Hepatocyte (in vitro differentiated cells): ENCODE measurements at places on chromosomes 16 and 17. TPM values are rescaled to one million over a fixed set of nuclear protein-coding genes. Genes with fewer than 3 reads are reported as not detected.

DNA sequence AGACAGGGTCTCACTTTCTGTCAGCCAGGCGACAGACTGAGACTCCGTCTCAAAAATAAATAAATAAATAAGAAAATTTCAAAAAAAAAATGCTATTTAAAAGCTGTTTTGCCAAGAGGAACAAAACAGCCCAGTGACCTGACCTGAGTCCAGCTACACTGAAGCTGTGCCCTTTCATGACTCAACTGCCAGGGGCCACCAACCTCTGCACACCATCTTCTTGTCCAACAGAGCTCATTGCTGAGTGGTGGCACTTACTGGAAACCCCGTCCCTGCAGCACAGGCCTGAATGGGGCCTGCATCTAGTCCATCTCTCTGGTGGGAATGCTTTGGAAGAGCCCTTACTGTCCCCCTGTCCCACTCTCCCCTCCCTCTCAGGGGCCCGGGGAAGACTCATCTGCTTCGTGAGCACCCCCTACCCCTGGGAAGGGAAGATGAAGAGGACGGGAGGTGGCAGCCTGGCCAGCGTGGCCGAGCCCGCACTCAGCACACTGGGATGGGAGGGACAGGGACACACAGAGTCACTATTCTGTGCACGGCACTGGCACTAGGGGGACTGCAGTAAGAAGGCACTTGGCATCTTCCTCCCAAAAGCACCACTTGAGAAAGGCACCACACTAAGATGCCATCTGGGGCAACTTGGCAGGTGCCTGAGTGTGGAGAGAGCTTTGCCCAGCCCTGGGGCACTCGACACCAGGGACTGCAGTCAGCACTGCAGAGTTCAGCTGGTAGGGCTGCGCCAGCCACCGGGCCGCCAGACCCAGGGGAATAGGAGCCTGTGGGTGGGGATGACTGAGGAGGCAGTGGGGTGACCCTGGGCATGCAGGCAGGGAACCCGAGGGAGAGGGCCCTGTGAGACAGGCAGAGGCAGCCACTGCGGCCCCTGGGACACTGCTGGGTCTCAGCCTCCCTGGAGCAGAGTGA lies 13.5 kb downstream of the FBXO31 start:
- DNase-seq = no peak

DNA sequence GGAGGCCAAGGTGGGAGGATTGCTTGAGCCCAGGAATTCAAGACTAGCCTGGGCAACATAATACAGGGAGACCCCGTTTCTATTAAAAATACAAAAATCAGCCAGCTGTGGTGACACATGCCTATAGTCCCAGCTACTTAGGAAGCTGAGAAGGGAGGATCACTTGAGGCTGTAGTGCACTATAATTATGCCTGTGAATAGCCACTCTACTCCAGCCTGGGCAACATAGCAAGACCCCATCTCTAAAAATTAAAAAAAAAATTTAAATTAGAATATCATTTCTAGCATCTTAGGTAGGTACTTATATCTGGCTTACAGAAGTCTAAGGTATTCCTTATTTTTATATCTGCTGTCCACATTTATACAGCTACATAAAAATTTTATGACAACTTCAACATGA lies 7.5 kb upstream of the SMG8 start:
- no peak for DNase-seq

- DNase-seq = peak; percentile 87
Observed at GRCh38 chr17:386141-386876, 33.7 kb upstream of the RPH3AL start.

Gene WDR90
- 6.4 and 14.4 TPM in 2 replicates for total RNA-seq
